Breast epithelium (tissue), 4 donors: ENCODE measurements at places on chromosomes 6 and 20. TPM values are rescaled to one million over a fixed set of nuclear protein-coding genes. Genes with fewer than 3 reads are reported as not detected.
A peak's percentile ranks its signal among the peaks of the same experiment; 100 is the strongest.

GRCh38 chr6:111353912-111354462, 129.0 kb downstream of the REV3L start:
- H3K4me1 ChIP-seq = no peaks in the 10 kb centered on the region
- no peak for DNase-seq
- H3K27ac ChIP-seq = no peak overlapping the region
- H3K36me3 ChIP-seq = no peaks in the 10 kb centered on the region

GRCh38 chr6:154157706-154158105, 118.7 kb downstream of the OPRM1 start:
- H3K27ac ChIP-seq = no peak overlapping the region
- no peak overlapping the region for H3K4me3 ChIP-seq
- no peaks in the 10 kb centered on the region for H3K4me1 ChIP-seq
- H3K27me3 ChIP-seq = no peaks in the 10 kb centered on the region
- no peak for DNase-seq

Gene DEFB115
- not detected for total RNA-seq

Gene FAM209B
- not detected for total RNA-seq

GRCh38 chr6:105091140-105091829, 88.5 kb downstream of the POPDC3 start:
- no peaks in the 10 kb centered on the region for H3K4me1 ChIP-seq
- DNase-seq = no peak
- H3K27me3 ChIP-seq = no peaks in the 10 kb centered on the region
- H3K4me3 ChIP-seq = no peak overlapping the region

- H3K27me3 ChIP-seq = no peaks in the 10 kb centered on the region
- H3K27ac ChIP-seq = peak overlapping the region; percentile 14
- H3K4me3 ChIP-seq = no peak overlapping the region
- no peaks in the 10 kb centered on the region for H3K36me3 ChIP-seq
- H3K4me1 ChIP-seq = peaks cover 3% of the 10 kb centered on the region
These were observed 112.6 kb downstream of the PLCB1 start for GRCh38 chr20:8244637-8245036.
